CD4-positive, alpha-beta T cell treated with Interleukin-12 subunit alpha and Interleukin-12 subunit beta, for 1 hour (primary cell): ENCODE measurements at places on chromosomes 5 and 9.

DNA sequence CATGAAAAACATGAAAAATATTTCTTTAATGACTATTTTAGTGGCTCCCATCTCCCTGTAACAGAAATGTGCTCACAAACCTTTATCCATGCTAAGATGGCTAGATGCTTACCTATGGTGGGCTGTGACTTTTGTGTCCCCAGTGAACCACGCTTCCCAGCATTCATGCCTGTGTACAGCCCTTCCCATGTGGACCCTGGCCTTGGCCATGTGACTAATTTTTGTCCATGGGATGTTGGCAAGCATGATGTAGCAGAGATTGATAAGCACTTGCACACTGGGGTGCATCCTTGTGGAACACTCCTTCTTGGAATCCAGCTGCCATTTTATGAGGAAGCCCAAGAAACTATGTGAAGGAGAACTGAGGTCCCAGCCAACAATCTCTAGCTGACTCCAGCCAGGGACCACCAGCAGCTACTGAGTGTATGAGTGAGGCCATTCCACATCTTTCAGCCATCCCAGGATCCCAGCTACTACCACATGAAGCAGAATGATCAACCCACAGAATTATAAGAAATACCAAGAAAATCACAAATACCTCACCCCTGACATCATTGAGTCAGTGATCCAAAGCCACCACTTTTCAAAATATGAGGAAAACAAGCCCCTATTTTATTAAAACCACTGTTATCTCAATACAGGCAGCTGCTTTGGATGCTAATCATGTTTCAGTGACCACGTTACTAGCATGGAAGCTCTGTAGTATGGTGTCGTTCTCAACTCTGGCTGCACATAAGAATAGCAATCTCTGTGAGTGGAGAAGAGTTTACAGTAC, 16.1 kb upstream of the RAI14 start:
- no peak for DNase-seq

DNA sequence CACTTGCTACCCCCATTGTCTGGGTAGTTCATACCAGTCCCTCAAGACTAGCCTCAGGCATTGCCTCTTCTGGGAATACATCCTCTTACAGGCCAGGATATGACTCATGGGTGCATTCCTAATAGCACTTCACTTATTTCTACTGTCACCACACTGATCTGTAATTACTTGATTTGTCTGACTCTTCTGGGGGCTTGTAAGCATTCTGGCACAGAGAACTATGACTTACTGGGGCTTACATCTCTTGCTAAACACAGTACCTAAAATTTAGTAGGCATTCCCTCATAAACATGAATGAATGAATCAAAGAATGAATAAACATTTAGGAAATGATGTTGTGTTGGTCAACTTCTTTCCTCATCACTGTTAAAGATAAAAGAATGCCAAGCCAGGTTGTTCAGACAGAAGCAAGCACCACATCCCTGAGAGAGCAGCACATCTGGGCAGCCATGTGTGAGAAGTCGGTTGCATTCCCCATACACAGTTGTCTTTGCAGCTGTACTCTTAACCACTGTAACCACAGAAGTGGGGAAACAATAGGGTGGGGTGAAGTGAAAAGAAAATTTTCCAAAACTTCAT, 27.6 kb downstream of the IL7R start:
- DNase-seq, result no peak

DNA sequence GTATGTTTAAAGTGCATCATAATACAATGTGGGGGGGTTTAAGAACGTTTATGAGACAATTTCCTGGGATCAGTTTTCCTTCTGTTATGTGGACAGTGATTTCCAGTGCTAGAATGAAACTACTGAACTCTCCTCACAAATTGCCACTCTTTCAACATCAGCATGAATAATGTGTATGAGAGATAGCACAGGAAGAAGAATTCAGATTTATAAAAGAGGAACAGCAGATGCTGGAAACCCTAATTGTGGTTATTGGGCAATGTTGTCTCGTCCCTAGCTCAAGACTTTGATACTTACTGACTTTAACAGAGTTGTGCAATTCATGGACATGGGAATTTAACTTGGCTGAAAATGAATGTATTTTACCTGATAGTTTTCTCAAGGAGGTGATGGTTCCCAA, 410.8 kb upstream of the MEF2C start:
- no peak for DNase-seq

DNA sequence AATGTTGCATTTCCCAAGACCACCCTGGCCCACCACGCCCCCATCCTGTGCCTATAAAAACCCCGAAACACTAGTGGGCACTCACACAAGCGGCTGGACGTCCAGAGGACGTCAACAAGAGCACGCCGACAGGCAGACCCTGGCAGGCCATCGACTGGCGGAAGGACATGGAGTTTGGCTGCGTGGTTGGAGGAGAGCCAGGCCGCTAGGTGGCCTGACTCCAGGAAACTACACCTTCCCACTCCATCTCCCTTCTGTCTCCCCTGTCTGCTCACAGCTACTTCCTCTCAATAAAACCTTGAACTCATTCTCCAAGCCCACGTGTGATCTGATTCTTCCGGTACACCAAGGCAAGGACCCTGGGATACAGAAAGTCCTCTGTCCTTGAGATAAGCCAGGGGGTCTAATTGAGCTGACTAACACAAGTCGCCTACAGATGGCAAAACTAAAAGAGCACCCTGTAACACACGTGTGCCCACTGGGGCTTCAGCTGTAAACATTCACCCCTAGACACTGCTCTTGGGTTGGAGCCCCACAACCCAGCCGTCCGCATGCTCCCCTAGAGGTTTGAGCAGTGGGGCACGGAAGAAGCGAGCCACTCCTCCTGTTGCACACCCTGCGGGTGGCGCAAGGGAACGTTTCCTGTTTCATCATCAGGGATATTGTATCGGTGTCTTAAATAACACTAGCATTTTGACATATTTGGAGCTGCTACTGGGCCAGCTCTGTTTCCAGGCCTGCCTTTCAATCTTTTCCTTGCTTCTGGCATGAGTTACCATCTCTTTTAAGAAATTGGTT, 54.5 kb upstream of the TAF11L2 start:
- no peak for DNase-seq
